ENCODE measurements at places on chromosomes 16 and 17.

DNA sequence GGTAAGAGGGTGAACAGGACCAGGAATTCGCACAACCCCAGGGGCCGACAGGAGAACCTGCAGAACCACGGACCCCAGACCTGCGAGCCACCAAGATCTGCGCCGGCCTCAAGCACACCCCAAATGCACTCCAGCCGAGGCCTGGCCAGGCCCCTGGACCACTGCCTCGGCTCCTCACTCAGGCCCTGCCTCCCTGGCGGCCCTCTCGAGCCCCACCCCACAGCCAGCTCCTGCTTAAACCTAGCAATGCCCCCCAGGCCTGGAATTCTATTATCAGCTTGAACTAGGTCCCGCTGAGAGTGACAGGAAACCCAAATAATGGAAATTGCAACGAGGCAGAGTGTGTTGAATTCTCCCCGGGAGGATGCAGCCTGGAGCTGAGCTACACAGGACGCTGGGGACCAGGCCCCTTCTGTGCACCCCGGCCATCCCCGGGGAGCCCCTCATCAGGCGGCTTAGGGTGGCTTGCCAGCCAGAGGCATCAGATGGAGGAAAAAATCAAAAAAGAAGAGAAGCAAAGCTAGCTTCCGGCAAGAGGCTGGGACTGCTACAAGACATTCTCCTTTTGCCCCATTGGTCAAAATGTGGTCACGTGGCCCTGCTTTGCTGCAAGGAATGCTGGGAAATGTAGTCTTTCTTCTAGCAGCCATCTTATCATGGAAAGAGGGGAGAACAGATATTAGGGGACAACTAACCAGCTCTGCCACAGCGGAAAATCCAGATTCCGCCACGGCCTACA lies 2.4 kb upstream of the ENPP7 start:
- peak; percentile 97 for DNase-seq

- no peak for DNase-seq
Measured at GRCh38 chr16:86869288-86870022, 291.1 kb downstream of the FOXL1 start.

GRCh38 chr17:44901411-44901921 lies 2.2 kb upstream of the EFTUD2 start:
- no peak for DNase-seq

GRCh38 chr17:17032131-17032692 lies 10.0 kb upstream of the MPRIP start:
- peak; percentile 80 for DNase-seq

DNA sequence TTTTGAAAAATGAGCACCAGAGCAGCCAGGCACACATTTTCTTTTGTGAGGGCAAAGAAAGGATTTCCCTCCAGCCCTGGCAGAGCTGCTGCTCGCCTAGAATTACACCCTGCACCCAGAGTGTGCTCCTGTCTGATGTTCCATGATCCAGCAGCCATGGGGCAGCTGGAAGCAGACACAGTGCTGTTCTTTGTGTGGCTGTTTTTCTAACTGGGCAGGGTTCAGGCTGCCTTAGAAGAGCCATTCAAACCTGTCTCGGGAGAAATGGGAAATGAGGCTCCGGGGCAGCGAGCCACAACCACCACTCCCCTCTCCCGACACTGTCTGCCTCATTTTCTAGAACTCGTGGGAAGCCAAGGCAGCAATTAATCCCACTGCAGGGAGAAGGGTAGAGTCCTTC lies 28.9 kb downstream of the LITAF start:
- peak; percentile 82 for DNase-seq

GRCh38 chr17:353213-353837 lies 718 bp upstream of the RPH3AL start:
- no peak for DNase-seq

DNA sequence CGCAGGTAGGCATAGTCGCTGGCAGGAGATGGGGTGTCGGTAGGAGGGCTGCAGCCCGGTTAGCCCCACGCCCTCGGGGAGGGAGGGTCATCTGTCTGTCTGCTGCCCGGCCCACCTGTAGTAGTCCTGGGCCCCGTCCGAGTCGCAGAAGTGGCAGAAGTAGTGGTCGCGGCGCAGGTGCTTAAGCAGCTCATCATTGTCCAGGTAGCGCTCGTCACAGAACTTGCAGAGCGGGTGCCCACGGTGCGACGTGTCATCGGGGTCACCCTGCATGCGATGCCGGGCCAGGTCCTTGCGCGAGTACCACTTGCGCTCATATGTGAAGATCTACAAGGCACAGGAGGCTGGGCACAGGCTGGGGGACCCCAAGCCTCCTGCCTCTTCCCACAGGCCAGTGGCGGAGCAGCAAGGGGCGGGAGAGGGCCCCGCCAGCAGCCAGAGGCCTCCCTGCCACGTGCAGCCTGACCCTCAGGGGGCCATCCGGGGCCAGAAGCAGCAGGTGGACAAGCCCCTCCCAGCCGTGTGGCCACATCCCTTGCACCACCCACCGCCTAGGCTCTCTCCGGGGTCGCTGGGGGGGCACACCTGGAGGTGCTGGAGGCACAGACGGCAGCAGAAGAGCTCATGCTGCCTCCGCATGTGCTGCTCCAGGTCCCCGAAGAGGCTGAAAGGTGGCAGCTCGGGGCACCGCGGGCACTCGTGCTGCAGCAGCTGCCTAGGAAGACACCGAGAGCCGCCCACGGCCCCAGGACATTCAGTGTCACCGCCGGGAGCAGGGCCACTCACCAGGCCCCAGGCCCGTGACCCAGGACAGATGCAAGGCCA lies 7.0 kb downstream of the ZNF598 start:
- no peak for DNase-seq

DNA sequence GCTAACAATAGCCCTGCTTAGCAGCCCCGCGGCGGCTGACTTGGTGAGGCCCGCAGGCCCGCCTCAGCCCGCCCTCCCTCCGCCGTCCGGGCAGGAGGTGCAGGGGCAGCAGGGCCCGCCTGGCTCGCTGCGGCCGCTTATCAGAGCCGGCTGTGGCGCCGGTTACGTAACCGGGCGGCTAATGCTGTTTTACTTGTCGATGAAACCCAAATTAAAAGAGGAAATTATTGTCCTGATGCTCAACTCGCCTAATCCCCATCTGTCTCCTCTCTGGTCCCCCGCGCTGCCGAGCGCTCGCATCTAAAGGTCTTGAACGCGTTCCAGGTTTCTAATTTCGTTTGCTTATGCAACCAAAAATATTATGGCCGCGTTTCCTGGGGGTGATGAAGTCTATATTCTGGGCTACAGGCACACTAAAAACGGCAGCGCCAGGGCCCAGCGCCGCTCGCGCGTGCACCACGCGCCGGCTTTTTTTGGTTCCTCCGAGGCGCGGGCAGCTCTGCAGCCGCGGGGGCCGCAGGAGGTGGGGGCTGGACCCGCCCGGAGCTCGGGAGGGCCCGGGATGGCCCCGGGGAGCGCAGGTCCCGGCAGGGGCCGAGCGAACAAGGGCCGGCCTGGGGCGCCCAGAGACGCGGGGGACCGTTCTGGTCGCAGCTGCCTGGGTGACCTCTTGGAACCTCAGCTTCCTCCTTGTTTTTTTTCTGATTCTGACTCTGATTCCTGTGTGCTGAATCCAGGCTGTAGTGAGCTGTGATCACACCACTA lies 65.2 kb upstream of the TOB1 start:
- DNase-seq, result peak; percentile 91
